ENCODE measurements at places on chromosomes 1 and 21.
A peak's percentile ranks its signal among the peaks of the same experiment; 100 is the strongest.

GRCh38 chr1:9671377-9672140 lies 20.0 kb downstream of the PIK3CD start:
- peak; percentile 45 for DNase-seq

DNA sequence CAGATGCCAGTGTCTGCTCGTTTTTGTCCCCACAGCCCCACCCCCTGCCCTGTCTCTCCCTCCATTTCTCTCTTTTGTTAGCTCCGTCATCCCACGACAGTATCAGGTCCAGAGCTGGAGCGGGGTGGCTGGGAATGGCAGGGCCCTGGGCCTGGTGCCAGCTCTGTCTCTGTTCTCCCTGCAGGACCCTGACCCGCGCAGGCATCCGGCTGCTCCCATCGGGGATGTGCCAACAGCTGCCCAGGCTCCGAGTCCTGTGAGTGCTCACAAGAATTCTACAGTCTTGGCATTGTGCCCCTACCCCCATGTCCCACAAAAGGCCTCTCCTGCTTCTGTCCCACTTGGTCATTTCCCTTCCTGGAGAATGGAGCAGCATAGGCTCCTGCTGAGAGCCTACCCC lies 37.4 kb downstream of the UBE2T start:
- no peak for DNase-seq

DNA sequence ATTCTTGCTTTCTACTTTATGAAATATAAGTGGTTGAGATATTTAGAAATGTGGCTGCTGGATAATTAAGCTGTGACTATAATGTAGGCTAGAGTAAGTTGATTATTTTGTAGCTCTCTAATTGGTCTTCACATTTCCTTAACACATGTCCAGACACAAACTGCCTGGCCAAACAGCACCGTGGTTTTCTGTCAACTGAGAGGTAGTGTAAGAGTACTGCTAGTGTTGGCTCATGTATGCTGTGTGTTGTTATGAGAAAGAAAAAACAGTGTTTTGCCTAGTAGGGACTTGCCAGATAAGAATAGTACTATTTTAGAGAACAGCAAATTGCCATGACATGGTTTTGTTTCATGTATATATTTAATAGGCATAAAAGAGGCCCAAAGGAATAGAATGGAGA lies 37.1 kb downstream of the TMED5 start:
- DNase-seq, result no peak

DNA sequence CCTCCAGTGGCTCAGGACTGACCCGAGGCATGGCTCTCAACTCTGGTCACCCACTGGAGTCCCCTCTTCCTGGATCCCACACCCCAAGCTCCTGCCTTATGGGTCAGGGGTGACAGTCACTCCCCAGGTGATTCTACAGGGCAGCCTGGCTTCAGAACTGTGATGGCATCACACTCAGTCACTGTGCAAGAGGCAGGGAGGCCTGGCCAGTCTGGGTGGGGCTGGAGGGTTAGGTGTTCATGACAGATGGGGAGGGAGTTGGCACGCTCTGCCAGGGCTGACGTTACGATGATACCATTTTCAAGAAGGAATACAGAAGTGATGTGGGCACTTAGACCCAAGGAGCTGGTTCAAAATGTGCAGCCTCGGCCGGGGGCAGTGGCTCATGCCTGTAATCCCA lies 25.2 kb upstream of the ABCG1 start:
- DNase-seq, result no peak

Data from brain microvascular endothelial cell (primary cell).